ENCODE measurements at places on chromosomes 7 and 10.

- H3K27ac ChIP-seq: no peak overlapping the region
- DNase-seq: no peak
- no peaks in the 10 kb centered on the region for H3K4me1 ChIP-seq
- H3K36me3 ChIP-seq: no peaks in the 10 kb centered on the region
These were observed 6.0 kb upstream of the TAS2R38 start for GRCh38 chr7:141979568-141979967.

- H3K27me3 ChIP-seq: no peaks in the 10 kb centered on the region
- no peaks in the 10 kb centered on the region for H3K4me1 ChIP-seq
- DNase-seq: no peak
- H3K27ac ChIP-seq: no peak overlapping the region
- H3K36me3 ChIP-seq: no peaks in the 10 kb centered on the region
- no peak overlapping the region for H3K4me3 ChIP-seq
These were observed 57.1 kb upstream of the ABLIM1 start for GRCh38 chr10:114715171-114715670.

DNA sequence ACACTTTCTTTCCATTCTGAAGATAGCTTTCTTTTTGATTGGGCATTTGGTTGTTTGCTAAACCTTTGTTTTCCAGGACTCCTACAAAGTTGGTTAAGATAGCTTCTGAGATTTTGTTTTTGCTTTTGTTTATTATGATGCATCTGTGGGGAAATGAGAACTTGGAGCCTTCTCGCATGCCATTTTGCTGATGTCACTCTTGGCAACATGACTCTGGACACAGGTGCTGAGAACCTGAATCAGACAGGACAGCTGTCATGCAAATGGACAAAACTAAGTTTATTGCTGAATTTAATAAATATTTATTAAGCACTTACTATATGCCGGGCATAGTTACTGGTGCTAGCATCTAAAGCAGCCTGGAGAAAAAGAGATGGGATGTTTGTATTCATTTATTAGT lies 274.1 kb downstream of the ZEB1 start:
- H3K4me1 ChIP-seq: no peaks in the 10 kb centered on the region
- H3K4me3 ChIP-seq: no peak overlapping the region
- H3K36me3 ChIP-seq: no peaks in the 10 kb centered on the region
- no peak overlapping the region for H3K27ac ChIP-seq

- H3K4me3 ChIP-seq: no peak overlapping the region
- H3K27ac ChIP-seq: no peak overlapping the region
- no peaks in the 10 kb centered on the region for H3K27me3 ChIP-seq
- H3K4me1 ChIP-seq: no peaks in the 10 kb centered on the region
- H3K36me3 ChIP-seq: no peaks in the 10 kb centered on the region
These were observed 111.7 kb downstream of the JCAD start for GRCh38 chr10:29947701-29948060.

DNA sequence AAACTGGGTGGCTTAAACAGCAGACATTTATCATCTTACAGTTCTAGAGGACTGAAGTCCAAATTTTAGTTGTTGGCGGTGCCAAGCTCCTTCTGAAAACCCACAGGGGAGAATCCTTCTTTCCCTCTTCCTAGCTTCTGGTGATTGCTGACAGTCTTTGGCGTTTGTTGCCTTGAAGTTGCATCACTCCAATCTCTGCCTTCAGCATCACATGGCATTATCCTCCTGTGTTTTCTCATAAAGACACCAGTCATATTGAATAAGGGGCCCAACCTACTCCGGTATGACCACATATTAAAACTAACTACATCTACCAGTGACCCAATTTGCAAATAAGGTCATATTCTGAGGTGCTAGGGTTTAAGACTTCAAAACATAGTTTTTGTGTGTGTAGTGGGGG lies 472.1 kb upstream of the IGFBP3 start:
- DNase-seq: no peak
- H3K36me3 ChIP-seq: no peaks in the 10 kb centered on the region
- no peaks in the 10 kb centered on the region for H3K4me1 ChIP-seq
- no peaks in the 10 kb centered on the region for H3K27me3 ChIP-seq
- no peak overlapping the region for H3K4me3 ChIP-seq

- no peak overlapping the region for H3K4me3 ChIP-seq
- no peaks in the 10 kb centered on the region for H3K27me3 ChIP-seq
- no peaks in the 10 kb centered on the region for H3K36me3 ChIP-seq
- no peaks in the 10 kb centered on the region for H3K4me1 ChIP-seq
- DNase-seq: no peak
These were observed 200.1 kb downstream of the LRRN3 start for GRCh38 chr7:111290982-111291381.

DNA sequence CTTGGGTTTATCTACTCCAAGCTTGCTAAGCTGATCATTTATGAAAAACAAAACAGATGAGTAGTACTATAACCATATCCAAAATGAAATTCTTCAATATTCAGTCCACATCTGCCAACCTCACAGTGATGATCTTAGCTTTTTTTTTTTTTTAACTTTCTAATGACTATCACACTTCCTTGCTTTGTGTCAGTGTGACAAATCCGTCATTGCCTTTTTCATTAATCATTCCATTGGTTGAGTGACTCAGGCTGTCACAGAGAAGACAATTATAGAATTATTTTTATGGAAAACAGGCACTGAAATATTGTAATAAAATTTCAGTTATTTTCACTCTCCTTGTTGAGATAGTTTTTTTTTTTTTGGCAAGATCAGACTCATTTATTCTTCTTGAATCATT lies 70.7 kb downstream of the CPVL start:
- H3K4me3 ChIP-seq: no peak overlapping the region
- DNase-seq: no peak

DNA sequence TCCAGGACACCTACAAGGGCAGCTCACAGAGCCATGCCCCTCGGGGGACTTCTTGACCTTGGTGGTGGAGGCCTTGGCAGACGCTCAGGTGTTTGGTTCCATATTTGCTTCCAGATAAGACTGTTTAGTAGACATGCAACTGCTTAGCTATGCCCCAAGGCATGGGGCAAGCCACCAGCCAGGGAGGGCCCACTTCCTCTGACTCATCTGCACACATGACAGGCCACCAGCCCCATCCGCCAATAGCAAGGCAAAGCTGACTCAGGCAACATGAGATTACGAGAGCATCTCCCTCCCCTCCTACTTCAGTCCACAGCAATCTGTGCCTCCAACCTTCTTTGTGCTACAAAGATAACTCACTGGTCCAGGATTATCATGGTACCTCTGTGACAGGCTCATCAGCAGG lies 54.9 kb downstream of the KCNMA1 start:
- no peaks in the 10 kb centered on the region for H3K27me3 ChIP-seq
- H3K4me3 ChIP-seq: no peak overlapping the region
- H3K27ac ChIP-seq: no peak overlapping the region
- DNase-seq: no peak
- H3K36me3 ChIP-seq: no peaks in the 10 kb centered on the region
- H3K4me1 ChIP-seq: no peaks in the 10 kb centered on the region

DNA sequence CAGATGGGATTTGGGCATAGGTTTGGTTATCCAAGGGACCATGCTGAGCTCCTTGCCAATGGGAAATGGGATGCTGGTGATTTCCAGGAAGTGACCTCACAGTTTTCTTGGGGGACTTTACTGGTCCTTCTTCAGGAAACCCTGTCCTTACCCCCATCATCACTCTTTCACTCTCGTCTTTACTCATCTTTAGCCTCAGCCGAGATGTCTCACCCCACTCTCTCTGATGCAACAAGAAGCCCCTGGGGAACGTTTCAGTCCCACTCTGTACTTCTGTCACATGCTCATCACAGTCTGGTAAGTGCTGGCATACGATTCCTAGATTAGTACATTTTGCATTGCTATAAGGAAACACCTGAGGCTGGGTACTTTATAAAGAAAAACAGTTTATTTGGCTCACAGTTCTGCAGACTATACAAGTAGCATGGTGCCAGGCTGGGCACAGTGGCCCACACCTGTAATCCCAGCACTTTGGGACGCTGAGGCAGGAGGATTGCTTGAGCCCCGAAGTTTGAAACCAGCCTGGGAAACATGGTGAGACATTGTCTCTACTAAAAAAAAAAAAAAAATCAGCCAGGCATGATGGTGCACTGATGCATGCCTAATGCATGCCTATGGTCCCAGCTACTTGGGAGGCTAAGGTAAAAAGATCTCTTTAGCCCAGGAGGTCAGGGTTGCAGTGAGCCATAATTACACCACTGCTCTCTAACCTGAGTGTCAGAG lies 63.5 kb upstream of the VKORC1L1 start:
- no peaks in the 10 kb centered on the region for H3K4me1 ChIP-seq
- H3K4me3 ChIP-seq: no peak overlapping the region
- no peak overlapping the region for H3K27ac ChIP-seq
- no peak for DNase-seq
- no peaks in the 10 kb centered on the region for H3K36me3 ChIP-seq

GRCh38 chr7:104857458-104858425 lies 156.3 kb upstream of the KMT2E start:
- peak overlapping the region; percentile 16 for H3K27ac ChIP-seq
- H3K27me3 ChIP-seq: no peaks in the 10 kb centered on the region
- H3K36me3 ChIP-seq: no peaks in the 10 kb centered on the region

- H3K27ac ChIP-seq: no peak overlapping the region
- H3K4me1 ChIP-seq: peaks cover 10% of the 10 kb centered on the region
- no peak overlapping the region for H3K4me3 ChIP-seq
- DNase-seq: peak; percentile 38
- H3K27me3 ChIP-seq: no peaks in the 10 kb centered on the region
These were observed 20.0 kb downstream of the RBM17 start for GRCh38 chr10:6108631-6109443.

All from naive thymus-derived CD4-positive, alpha-beta T cell (primary cell).